CD14-positive monocyte (primary cell): ENCODE measurements at places on chromosomes 11 and 22.

- no peak for DNase-seq
Measured at GRCh38 chr11:87236368-87236767, 198.6 kb downstream of the TMEM135 start.

- DNase-seq: no peak
Measured at GRCh38 chr11:83257761-83258168, 28.4 kb downstream of the CCDC90B start.

- no peak for DNase-seq
Measured at GRCh38 chr11:116970485-116971292, 127.5 kb downstream of the SIK3 start.

- DNase-seq: no peak
Measured at GRCh38 chr22:28002181-28002700, 83.2 kb upstream of the PITPNB start.

- no peak for DNase-seq
Measured at GRCh38 chr22:23302171-23303002, 122.1 kb downstream of the BCR start.

GRCh38 chr11:103582351-103582909 is 454.0 kb upstream of the DDI1 start:
- no peak for DNase-seq

DNA sequence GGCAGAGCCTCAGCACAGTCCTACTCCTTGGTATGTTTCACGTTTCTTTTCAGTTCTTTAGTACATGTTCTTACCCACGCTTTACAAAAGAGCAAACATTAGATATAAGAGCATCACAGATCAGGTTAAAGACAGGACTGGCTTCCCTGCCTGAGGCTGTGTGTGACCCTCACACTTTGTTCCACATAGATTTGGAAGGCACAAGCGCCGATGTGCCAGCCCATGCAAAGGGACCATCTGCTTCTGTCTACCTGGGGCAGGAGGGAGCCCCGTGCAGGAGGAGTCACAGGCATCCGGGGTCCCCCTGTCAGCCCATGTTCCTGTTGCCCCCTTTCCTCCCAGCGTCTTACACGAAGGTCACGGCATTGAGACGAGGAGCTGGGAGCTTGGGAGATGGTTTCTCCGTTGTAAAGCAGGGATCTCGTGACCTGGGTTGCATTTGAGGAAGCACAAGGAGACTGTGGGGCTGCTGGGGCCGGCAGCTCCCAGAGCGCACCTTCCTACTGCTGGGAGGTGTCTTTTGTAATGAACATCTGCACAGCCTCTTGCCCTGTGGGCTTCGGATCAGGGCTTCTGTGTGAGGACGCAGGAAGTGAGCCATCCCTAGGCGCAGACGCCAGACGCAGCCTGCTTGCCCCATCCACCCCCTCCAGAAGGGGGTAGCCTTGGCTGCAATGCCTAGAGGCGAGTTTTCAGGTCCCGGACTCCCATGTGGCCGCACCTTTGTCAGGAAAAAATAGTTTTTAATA is 72.6 kb downstream of the SCN3B start:
- DNase-seq: no peak

DNA sequence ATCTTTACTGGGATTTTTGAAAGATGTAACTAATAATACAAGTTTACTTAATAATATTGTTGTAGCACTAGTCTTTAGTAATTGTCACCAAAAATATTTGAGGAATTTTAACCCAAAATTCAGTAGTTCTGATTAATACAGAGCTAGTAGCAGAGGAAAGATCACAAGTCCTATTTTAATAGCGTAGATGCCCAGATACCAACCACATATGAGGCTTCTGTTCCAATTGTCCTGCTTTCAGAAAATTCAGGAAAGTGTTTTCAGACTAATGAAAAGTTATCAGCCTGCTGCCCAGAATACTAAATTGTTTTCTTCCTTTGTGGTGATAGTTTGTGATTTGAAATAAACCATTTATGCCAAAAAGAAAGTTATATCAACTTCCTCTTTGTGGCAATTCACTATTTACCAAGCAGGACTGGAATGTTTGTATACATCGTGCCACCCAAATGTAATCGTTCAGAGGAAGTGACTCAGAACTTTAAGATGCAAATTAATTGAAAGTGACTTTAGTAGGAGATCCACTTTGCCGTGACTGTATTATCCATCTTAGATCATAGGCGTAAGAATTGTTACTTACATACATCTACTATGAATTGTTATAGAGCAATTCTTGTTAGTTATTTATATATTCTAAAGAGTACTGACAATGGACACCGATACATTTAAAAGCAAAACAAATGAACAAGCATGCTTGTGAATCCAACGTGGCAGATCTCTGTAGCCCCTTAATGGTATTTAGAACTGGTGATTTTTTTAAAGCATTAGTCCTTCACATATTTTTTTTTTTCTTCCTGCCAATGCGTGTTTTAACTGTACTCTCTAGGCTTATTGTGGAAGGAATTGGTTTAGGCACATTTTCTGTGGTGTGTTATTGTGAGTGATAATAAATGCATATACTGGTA is 231.0 kb downstream of the DDX10 start:
- DNase-seq: peak; percentile 65

GRCh38 chr11:117861151-117862018 is 15.1 kb downstream of the FXYD6 start:
- no peak for DNase-seq

GRCh38 chr22:47987885-47988515 is 1225.5 kb downstream of the TBC1D22A start:
- no peak for DNase-seq

- no peak for DNase-seq
Measured at GRCh38 chr11:130599073-130599654, 150.7 kb downstream of the ADAMTS15 start.

DNA sequence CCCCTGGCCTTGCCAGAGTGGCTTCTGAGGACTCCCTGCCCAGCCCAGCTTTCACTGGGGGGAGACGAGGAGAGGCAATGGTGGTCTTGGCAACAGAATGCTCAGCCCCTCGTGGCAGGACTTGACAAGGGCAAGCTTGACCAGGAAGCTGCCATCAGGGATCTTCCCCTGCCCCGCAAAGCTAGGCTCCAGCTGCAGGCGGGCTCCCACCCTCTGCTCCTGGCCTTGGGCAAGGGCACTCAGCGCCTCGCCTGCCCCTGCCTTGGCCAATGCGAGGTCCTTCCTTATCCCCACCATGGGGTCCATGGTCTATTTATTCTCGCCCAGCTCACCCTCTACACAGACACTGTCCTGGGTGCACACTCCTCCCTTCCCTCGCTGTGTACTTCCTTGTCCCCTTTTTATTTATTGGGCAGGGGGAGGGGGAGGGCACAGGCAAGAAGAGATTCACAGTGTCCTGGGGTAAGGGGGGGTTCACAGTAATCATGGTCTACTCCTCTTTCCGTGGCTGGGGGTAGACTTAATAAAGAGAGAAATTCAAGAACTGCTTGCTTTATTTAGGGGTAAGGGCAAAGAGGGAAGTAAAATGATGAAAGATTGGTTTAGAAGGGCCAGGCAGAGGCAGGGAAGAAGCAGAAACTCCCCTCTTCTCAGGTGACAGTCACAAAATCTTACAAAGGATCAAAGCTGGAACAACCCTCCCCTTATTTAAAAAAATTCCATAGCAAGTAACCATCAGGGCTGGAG is 1.6 kb downstream of the GPHA2 start:
- DNase-seq: no peak

DNA sequence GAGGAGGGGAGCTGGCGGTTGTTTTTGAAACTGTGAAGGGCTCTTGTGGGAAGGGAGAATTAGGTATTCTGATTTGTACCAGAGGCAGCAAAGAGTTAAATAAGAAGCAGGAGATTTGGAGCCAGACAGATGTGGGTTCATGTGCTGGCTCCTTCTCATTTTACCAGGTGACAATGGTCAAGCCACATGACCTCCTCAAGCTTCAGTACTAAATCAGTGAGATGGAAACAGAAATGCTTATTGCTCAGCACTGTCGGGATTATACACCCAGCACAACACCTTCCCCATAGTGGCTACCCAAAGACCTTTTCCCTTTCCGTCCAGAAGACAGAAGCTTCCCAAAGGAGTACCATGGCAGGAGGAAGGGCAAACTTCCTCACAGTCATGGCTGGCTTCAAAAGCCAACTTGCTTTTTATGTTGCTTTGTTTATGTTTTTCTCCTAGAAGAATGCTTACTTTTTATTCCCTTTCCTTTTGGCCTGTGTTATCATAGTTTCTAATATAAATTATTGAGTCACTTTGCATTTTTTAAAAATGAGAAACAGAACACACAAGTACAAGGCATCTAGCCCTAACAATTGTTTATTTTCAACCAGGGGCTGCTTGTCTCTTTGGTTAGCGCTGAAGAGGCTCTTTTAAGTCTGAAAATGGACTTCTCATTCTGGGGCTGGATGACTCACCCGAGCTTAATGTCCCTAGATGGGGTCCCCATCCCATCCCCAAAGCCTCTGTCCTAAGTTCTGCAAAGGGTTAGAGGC is 181.5 kb upstream of the ZBED5 start:
- DNase-seq: no peak

DNA sequence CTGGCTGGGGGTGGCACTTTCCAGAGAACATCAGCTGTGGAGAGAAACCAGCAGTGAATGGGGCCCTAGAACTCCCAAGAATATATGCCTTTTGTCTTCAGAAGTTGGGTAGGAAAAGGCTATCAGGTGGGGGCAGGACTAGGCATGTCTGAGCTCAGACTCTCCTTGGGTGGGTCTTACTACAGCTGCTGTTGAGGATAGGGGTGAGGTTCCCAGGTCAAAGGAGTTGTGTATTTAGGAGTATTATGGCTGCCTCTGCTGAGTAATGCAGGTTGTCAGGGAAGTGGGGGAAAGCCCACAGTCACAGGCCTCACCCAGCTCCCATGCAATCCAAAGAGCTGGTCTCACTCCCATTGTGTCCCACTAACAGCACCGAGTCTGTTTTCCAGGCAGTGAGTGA is 26.1 kb downstream of the SLC22A9 start:
- no peak for DNase-seq
